ENCODE measurements at places on chromosomes 2 and 18.

- no peak for DNase-seq
These were observed 89.0 kb upstream of the PPP1CB start for GRCh38 chr2:28662468-28663181.

- no peak for DNase-seq
These were observed 99.4 kb upstream of the CDC42EP3 start for GRCh38 chr2:37770797-37771196.

DNA sequence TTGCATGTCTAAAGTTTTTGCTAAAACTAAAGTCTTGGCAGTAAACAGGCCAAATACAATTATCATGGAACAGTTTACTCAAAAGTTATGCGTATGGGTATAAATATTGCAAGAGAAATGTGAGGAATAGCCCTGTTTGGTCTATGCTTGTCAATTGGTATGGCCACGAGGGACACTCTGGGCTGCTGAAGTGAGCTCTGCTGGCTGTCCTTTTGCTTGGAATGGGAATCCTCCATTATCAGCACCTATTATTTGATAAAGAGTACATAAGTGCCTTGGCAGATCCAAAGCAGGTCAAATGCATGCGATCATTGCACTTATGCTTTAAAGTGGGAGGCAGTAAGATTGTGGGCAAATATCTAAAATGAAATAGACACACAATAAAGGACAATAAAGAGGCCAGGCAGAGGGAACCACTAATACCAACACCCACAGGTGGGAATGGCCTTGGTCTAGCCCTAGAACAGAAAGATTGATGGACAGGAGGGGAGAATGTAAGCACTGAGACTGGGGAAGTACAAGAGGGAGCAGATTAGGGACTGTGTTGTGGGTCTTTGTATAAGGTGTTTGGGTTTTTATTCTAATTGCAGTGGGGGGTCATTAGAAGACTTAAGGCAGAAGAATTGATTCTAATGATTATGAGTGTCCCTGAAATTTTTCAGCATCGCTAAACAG lies 60.0 kb upstream of the NOSTRIN start:
- DNase-seq = no peak

DNA sequence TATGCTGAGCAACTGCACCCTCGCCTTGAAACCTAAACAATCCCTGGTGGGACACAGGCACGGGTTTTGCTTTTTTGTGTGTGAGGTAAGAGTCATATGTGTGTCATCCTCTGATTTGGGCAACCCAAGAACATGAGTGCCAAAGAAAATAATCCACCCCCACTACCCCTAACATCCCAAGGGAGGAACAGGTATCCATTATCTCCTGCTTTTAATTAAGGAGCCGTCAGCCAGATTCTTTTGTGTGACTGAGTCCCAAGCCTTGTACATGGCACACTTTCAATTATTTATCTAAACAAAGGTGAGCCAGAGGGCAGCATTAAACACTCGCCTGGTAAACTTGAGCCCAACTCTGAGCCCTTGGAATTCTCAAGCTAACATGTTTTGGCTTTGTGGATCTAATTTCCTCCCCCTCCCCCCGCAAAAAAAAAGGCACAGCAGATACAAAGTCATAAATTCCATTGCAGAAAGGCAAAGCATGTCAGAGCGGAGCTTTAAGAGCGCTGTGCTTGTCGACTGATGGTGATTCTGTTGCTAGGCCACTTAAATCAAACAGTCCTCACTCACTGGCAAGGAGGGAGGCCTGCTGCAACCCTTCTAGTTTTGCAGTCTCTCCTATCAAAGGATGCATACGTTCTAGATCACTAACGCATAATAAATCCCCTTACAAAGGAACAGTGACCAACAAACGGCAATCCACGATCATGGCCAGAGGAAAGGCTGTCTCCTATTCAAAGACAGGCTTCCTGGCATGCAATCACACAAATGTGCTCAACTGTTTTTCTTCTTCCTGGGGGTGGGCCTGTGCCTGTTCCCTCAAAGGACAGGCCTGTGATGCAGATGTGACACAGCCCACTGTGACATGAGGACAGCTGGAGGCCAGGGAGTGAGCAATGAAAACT lies 143.5 kb upstream of the LMAN1 start:
- DNase-seq = no peak

GRCh38 chr2:55879976-55880375 lies 43.6 kb downstream of the EFEMP1 start:
- DNase-seq = no peak

DNA sequence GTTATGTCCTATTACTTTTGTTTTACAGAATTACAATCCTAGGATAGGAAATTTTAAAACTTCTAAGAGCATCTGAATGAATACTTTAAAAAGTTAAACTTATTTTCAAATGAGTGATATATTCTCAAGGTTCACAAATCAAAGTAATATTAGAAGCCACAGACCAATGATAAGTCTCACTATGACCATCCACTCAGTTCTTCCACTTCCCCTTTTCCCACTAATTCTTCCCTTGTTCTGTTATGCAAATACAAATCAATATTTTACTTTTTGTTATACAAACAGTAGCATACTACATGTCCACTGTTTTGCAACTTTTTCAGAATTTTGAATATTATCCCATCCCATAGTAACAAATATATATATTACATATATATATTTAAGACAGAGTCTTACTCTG lies 20.2 kb downstream of the USP37 start:
- DNase-seq = no peak

DNA sequence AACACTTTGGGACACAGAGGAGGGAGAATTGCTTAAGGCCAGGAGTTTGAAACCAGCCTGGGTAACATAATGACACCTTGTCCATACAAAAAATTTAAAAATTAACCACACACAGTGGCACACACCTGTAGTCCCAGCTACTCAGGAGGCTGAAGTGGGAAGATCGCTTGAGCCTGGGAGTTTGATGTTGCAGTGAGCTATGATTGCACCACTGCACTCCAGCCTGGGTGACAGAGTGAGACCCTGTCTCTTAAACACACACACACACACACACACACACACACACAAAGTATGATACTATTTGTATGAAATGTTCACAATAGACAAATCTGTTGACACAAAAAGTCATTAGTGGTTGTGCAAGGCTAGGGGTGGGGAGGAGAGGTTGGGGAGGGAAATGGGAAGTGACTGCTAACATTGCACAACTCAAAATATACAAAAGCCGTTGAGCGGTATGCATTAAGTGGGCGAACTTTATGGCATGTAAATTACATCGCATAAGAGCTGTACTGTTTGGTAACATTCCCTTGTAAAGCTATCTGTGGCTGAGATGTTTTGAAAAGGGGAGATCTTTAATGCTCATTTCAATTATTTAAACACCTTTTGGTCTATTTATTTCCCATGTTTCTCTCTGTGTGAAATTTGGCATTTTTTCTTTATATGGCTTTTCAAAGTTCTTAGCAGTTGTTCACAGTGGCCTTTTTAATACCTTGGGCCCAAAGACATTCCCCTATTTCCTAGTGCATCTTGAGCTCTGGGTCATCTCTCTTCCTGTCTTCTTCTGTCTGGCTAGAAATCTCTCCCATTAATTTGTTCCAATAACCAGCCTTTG lies 58.9 kb upstream of the ZNF516 start:
- DNase-seq = no peak

DNA sequence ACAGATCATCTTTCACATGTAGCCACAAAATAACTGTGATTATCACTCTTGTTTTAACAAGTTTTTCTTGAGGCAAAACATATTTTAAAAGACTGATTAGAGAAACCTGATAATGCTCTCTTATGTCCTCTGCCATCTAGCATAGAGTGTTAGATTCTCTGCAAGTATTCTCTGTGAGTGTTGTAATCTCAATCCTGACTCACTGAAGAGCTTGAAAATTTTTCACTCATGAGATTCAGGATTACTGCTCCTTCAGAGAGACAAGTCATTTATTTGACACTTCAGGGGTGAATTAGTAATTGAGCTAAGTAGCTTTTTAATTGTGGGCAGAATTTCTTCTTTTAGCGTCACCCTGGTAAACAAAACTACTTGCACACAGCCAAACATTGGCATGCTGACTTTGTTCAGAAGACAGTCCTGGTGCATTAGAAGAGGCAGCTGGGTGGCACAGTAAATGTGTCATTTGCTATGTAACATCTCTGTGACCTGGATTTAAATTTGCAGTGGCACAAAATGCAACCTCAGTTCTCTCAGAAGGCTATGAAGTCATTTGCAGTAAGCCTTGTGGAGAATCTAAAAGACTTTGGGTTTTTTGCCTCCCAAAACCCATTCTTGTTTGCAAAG lies 172.9 kb downstream of the LRP1B start:
- DNase-seq = no peak

GRCh38 chr18:59960272-59960671 lies 60.5 kb downstream of the PMAIP1 start:
- no peak for DNase-seq

DNA sequence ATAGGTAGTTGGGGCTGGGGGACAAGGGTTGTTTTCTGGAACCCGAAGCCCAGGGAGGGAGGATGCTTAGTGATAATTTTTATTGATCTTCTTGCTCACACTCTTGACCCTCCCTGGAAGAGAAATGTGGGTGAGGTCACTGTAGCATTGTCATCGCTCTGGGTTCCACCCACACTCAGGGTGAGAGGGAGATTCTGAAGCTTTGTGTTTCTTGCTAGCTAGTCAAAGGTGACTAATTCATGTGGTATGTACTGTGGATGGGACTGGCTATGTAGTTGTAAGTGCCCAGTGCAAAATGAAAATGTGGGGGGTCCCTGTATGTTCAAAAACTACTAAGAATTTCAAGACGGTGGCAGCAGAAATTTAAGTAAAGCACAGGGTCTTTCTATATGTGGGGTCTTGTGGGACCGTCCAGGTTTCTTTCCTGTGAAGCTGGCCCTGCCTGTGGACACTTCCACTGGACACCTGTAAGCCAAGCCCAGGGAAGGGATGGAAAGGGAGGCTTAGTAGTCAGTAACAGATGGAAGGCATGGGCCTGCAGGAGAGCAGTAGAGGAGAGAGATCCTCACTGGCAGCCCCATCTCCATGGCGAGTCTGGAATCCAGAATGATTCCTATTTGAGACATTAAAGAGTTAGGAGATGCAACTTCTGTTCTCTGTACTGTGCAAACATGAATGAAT lies 35.0 kb downstream of the TSN start:
- no peak for DNase-seq

- DNase-seq = no peak
These were observed 83.8 kb upstream of the NOSTRIN start for GRCh38 chr2:168718622-168719021.

GRCh38 chr2:219632760-219633105 lies 5.3 kb downstream of the SLC4A3 start:
- DNase-seq = no peak

- DNase-seq = no peak
These were observed 171.3 kb downstream of the THADA start for GRCh38 chr2:43424262-43425207.
